IMR-90 (cell line): ENCODE measurements at places on chromosomes 2 and 18. TPM values are rescaled to one million over a fixed set of nuclear protein-coding genes. Genes with fewer than 3 reads are reported as not detected.
A peak's percentile ranks its signal among the peaks of the same experiment; 100 is the strongest.

GRCh38 chr2:160269365-160269764, 69.3 kb upstream of the ITGB6 start:
- no peak for DNase-seq

- peak; percentile 85 for DNase-seq
These were observed 53.7 kb upstream of the LRRC30 start for GRCh38 chr18:7177116-7177744.

Gene UGT1A7
- total RNA-seq, result not detected in 2 replicates

DNA sequence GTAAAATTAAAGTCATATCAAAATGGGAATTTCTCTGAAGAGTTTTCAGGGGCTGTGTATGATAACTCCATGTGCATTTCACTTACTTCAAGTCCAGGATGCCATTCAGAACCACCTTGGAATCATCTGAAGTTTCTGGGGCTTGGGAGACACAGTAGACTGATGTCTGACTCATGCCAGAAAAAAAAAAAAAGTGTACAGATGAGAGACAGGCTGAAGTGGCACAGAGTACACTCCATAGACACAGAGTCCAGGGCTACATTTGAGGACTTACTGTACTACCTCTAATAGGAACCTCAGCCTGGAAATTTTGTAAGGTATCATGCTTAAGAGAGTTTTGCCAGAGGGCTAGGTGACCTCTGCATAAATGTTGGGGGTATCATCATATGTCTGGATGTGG, 92.0 kb downstream of the SS18 start:
- no peak for DNase-seq

Gene PMAIP1
- 14.0 and 26.9 TPM in 2 replicates for total RNA-seq

Gene CFAP221
- not detected in 2 replicates for total RNA-seq

Gene AKAIN1
- not detected in 2 replicates for total RNA-seq

Gene NCKAP5
- 3.9 and 5.3 TPM in 2 replicates for total RNA-seq

- DNase-seq, result peak; percentile 21
These were observed 110.8 kb upstream of the TRIB2 start for GRCh38 chr2:12605936-12606335.

Gene LRRC30
- not detected in 2 replicates for total RNA-seq

Gene SPATA3
- total RNA-seq, result not detected in 2 replicates

DNA sequence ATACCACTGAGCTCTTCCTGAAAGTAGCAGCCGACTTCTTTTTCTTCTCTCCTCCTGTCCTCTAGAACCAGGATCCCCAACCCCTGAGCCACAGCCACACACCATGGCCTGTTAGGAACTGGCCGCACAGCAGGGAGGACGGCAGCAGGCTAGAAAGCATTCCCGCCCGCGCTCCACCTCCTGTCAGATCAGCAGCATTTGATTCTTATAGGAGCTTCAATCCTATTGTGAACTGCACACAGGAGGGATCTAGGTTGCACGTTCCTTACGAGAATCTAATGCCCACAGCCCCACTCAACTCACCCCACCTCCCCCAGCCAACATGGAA, 179.1 kb upstream of the SH3BP4 start:
- DNase-seq, result no peak

DNA sequence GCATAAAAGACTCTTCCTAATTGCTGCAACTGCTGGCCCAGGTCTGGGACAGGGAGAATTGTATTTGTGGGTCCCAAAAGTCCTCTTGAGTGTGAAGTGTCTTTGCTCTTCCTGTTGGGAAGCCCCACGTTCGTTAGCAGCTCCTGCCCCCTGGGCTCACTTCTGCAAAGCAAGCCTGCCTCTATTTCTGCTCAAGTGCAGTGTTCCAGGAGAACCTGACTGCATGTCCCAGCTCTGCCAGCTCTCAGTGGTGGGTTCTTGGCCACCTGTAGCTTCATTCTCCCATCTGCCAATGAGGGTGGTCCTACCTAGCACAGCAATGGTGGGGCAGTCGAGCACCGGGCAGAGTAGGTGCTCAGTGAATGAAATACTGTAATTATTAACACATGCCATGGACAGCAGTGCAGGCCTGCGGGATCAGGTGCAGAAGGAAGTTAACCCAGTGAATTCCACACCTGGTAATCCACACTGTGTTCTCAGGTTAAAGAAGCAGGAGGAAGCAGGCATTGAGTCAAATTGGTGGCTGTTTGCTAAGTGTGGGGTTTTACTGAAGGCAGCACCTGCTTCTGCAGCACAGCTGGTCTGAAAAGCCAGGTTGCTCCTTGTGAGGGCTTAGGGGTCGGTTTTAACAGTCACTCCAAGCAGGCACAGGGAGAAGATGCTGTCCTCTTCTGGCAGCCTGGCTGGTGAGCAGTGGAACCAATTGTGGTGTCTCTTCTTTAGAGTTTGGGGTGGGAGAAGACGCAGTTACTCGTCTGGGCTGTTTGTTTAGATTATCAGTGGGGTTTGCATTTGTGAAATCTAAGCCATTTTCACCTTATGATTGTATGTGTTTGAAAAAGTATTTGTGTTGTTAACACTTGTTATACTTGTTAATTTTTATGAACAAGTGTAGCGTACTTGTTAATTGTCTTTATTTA, 54.3 kb downstream of the DGKD start:
- no peak for DNase-seq

- no peak for DNase-seq
These were observed 7.4 kb upstream of the POLI start for GRCh38 chr18:54261894-54262293.

DNA sequence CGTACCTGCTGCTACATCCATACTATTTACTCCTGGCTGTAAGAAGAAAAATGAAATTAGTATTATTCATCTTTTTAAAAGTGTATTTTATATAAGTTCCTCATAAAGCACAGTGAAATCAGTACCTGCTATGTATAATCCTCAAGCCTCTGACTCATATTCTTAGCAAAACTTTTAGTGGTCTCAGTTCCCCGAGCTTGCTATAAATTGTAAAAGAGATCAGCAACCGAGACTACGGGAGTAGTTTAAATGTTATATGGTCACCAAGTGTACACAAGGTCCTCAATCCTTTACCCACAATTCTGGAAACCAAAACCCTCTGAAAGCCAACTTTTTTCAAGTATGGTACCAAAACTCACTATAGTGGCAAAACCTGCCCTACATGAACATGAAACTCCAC, 24.2 kb downstream of the PRPF40A start:
- no peak for DNase-seq

DNA sequence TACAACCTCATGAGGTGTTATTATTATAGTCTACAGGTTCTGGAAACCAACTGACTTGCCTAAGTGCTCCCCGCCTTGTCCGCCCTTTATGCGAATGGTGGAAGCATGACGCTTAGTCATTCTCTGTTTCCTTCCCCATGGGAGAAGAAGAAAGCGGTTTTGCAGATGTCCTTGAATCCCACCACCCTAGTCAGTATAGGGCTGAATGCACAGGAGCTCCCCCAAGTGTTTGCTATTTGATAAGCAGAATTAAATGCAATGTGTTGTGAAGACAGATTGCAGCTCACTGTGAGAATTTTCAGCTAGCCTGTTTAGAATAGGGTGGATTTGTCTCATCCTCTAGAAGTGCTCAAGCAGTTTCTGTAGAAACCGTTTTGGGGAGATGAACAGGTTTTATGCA, 652.0 kb downstream of the DCC start:
- DNase-seq, result no peak

DNA sequence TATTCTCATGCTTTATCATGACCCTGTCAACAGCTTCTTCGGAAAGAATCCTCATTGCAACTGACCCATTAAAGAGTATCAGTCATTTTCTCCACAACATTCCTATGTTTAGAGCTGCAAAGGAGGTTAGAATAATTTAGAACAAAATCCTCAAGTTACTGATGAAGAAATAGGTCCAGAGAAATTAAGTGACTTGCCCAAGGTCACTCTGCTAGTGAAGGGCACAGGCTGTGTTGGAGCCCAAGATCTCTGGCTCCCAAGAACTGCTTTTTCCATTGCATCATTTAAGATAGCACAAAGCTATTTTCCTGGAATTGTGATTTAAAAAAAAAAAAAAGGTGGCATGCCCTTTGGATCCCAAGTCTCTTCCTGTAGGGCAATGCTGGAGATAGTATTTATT, 9.6 kb downstream of the IRS1 start:
- DNase-seq, result no peak

- DNase-seq, result no peak
These were observed 58.7 kb downstream of the THADA start for GRCh38 chr2:43537137-43537536.

Gene NETO1
- 0.28 and 0.36 TPM in 2 replicates for total RNA-seq

DNA sequence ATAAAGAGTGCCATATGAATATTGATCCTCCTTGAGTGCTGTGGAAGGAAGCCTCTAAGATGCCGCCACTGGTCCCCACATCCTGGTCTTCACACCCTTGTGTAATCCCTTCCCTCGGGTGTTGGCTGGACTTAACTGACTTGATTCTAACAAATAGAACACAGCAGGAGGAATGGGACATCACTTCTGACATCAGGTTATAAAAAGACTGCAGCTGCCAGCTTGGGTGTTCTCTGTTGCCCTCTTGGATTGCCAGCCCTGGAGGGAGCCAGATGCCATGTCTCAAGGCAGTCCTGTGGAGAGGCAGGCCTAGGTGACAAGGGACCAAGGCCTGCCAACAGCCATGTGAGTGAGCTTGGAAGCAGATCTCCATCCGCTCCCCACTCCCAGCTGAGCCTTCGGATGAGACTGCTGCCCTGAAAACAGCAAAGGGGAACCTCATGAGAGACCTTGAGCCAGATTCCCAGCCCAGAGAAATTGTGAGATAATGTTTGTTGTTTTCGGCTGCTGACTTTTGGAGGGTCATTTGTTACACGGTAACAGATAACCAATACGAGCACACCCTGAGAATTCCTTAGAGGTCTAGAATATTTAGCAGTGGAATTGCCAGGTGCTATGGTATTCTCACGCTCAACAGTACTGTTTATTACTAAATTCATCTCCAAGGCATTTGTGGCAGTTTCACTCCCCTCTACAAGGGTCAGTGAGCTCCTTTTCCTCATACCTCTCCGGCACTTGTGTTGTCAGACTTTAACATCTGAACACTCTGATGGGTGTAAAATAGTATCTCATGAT, 32.5 kb downstream of the HPCAL1 start:
- DNase-seq, result no peak
